COLO829 (cell line): ENCODE measurements at places on chromosomes 16 and 17.

- no peak for DNase-seq
These were observed 78.3 kb downstream of the GAS7 start for GRCh38 chr17:10120109-10120485.

GRCh38 chr17:66540131-66540781 lies 237.8 kb downstream of the PRKCA start:
- peak; percentile 92 for DNase-seq

GRCh38 chr17:40112191-40112711 lies 9.5 kb upstream of the MSL1 start:
- DNase-seq, result no peak

DNA sequence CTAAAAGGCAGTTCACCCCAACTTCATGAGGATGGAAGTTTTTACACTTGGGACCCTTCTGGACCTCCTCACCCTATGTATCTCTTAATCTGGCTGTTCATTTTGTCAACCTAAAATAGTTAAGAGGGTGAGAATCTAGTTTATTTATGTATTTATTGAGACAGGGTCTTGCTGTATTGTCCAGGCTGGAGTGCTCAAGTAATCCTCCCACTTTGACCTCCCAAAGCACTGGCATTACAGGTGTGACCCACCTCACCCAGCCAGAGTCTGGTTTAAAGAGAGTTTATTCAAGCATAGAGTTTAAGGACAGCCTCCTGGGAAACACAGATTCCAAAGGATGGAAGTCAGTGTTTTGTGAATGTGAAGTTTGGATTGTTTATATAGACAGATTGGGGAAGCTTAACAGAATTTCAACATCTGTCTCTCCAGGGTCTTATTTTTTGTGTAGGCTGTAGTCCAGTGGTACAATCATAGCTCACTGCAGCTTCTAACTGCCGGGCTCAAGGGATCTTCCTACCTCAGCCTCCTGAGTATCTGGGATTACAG lies 8.0 kb upstream of the APPBP2 start:
- no peak for DNase-seq

DNA sequence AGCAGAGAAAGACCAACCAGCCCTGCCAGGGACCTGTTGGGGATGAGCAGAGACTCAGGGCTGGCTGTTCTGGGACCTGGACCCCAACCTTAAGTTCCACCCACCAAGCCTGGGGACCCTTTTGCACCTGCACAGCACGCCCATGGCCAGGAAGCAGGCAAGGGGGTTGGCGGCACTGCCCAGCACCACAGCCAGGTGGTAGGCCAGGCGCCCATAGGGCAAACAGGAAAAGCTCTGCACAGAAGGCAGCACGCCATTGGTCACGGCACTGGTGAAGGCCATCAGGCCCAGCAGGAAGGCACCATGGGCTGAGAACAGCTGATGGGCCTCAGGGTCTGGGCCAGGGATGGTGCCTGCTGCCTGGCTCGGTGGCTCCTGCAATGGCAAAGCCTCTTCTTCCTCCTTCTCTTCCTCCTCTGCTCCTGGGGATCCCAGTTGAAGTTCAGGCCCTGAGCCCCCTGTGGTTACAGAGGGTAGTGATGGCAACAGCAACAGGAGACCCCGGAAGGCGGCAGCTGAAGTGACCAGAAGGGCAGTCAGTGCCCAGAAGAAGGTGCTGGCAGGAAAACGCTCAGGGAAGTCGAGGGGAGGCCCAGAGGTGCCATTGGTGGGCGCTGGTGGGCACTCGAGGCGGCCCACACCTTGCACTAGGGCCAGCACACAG lies 1.7 kb downstream of the SLC52A1 start:
- no peak for DNase-seq

- no peak for DNase-seq
These were observed 12.6 kb downstream of the ACTG1 start for GRCh38 chr17:81500047-81500446.

GRCh38 chr17:72506773-72507172 lies 386.0 kb downstream of the SOX9 start:
- no peak for DNase-seq

- DNase-seq, result no peak
These were observed 7.6 kb downstream of the LIMD2 start for GRCh38 chr17:63692195-63692816.

DNA sequence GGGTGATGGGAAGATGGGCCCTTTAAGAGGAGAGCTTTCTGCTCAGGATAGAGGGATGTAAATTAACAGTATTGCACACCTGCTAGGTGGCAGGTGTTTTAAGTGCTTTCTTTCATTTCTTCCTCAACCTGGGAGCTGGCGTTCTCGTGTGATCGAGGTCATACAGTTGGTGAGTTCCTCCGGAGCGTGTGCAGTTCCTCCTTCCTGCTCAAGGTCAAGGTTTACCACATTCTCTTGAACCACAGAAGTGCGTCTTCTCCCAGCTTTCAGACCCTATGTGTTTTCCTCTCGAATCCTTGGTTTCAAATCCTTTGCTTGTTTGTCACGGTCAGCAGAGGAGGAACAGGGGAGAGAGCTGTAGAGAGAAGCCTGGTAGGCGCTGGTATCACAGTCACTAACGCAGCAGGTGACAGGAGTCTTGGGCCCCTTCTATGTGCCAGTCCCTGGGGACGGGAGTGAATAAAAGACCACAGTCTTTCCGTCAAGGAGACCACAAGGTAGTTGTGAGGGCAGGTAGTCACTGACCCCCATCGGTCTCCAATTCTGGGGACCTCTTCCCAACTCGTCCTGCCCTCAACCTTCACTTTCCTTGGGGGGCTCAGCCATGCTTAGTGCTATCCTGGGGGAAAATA lies 791 bp downstream of the DNAI2 start:
- DNase-seq, result no peak

- DNase-seq, result no peak
These were observed 38.5 kb upstream of the NOL11 start for GRCh38 chr17:67679225-67679624.

DNA sequence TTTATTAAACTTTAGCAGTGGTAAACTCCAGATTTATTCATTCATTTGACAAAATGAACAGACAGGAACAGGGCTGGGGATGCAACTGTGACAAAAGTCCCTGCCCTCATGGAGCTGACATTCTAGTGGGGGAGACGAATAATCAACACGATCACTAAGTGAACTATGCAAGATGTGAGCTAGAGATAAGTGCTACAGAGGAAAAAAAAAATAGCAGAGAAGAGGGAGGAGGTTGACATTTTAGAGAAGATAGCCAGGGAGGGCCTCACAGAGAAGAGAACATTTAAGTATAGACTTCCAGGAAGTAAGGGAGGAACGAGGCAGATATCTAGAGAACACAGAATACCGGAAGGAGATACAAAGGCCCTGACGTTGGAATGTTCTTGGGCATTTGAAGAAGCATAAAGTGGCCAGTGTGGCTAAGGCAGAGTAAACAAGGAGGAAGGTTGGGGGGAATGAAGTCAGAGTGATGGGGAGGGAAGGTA lies 17.9 kb upstream of the AP1G1 start:
- DNase-seq, result no peak

- peak; percentile 50 for DNase-seq
These were observed 989 bp upstream of the DUSP14 start for GRCh38 chr17:37488607-37489196.

DNA sequence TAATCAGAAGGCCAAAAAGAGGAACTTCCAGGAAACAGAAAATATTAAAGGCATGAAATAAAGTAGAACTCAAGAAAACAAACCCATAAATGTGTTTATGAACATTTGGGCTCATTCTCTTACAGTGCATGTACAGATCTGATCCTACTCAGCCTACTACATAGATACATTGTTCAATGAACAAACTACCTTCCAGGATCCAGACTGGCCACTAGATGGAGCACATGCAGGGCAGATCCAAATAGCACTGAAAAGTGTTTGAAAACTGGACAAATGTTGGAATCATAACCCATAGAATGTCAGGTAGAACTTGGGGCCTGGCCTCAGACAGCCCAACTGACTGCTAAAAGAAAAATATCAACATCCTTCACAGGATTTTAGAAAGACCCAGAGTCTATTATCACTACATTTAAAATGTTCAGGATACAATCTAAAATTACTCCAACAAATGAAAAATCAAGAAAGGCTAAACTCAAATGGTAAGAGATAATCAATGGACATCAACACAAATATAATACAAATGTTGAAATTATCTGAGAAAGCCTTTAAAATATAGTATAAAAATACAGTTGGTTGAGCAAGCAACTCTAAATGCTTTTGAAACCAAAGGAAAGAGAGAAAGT lies 122.4 kb upstream of the NUDT7 start:
- peak; percentile 29 for DNase-seq
